ENCODE measurements at places on chromosomes 3 and 15. TPM values are rescaled to one million over a fixed set of nuclear protein-coding genes. Genes with fewer than 3 reads are reported as not detected.

- no peak for DNase-seq
These were observed 18.4 kb downstream of the ACKR2 start for GRCh38 chr3:42827654-42828053.

DNA sequence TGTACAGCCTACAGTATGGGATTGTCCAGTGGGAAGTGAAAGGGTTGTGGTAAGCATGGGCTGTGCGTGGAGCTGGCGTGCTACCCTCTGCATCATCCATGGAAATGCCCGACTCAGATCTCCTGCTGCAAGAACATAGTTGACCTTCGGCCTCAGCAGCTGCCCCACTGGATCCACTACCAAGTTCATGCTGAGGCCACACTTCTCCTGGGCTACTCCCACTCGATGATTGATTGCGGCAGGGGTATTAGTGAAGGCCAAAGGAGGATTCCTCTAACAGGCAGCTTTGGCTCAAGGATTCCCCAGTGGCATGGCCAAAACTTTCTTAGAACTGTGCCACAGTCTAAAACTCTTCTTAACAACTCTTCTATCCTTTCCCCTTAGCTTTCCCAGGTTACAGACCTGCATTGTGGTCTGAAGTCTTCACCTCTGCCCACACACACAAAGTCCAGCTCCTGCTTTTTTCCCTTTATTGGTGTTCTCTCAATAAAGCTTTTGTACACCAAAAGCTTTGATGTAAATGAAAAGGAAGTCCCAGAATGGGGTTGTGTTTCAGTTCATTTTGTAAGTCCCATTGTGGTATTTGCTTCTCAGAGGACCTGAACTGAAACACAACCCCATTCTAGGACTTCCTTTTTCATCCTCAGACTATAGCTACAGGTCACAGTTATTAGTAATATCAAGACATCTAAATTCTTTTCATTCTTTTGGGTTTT, 4.9 kb upstream of the TBC1D5 start:
- DNase-seq, result no peak

GRCh38 chr3:89264037-89264560, 156.7 kb downstream of the EPHA3 start:
- no peak for DNase-seq

- no peak for DNase-seq
These were observed 219.1 kb downstream of the ZNF385D start for GRCh38 chr3:21531909-21532308.

Gene CCDC80
- 102 TPM for total RNA-seq
